ENCODE measurements at places on chromosomes 13 and 19. TPM values are rescaled to one million over a fixed set of nuclear protein-coding genes. Genes with fewer than 3 reads are reported as not detected.

Gene CYTH2
- total RNA-seq = 86.3 TPM

Gene LPAR6
- 4.8 TPM for total RNA-seq

Gene PTPRH
- total RNA-seq = not detected

Gene ATCAY
- total RNA-seq = 2.9 TPM

Gene C2CD4C
- 5.6 TPM for total RNA-seq

Gene LHB
- not detected for total RNA-seq

Gene MAMSTR
- total RNA-seq = 3.5 TPM

Gene CGB2
- not detected for total RNA-seq

Gene SLC15A1
- 1.5 TPM for total RNA-seq

Gene DZIP1
- total RNA-seq = 36.2 TPM

Gene SHC2
- 93.0 TPM for total RNA-seq

Gene SBNO2
- total RNA-seq = 46.0 TPM

Gene ZNF221
- total RNA-seq = 9.7 TPM

Gene CILP2
- 9.5 TPM for total RNA-seq

Gene LILRB4
- total RNA-seq = not detected

Gene OR4F17
- not detected for total RNA-seq

Gene ADGRE2
- total RNA-seq = 0.07 TPM

Gene IFNL1
- total RNA-seq = not detected

Gene KLK7
- not detected for total RNA-seq

Gene IZUMO2
- not detected for total RNA-seq

Gene PTH2
- total RNA-seq = not detected

Gene ATP11A
- 124 TPM for total RNA-seq

Gene NLRP5
- total RNA-seq = not detected

Gene TTYH1
- total RNA-seq = 1.8 TPM

Gene KLF1
- 1.0 TPM for total RNA-seq

Gene ZNF525
- total RNA-seq = 37.4 TPM

Gene ZNF497
- total RNA-seq = 1.7 TPM

Gene CFAP97D2
- not detected for total RNA-seq

Gene PRODH2
- 1.0 TPM for total RNA-seq

Gene REEP6
- 49.4 TPM for total RNA-seq

Gene LRRC8E
- total RNA-seq = 2.0 TPM

Gene MISP3
- 1.4 TPM for total RNA-seq

Gene TMEM145
- total RNA-seq = 0.42 TPM

Gene DIRAS1
- 4.7 TPM for total RNA-seq

Gene SLC10A2
- total RNA-seq = not detected

Gene FGF22
- total RNA-seq = 0.77 TPM

Gene LRRC63
- not detected for total RNA-seq

Gene SLITRK6
- 0.24 TPM for total RNA-seq

Data from endodermal cell (in vitro differentiated cells).